Right atrium auricular region (tissue), 2 donors: ENCODE measurements at places on chromosomes 6 and 20. TPM values are rescaled to one million over a fixed set of nuclear protein-coding genes. Genes with fewer than 3 reads are reported as not detected.

Gene METTL24
- total RNA-seq = 1.2 TPM

GRCh38 chr6:5028921-5029320 is 25.1 kb upstream of the RPP40 start:
- H3K27me3 ChIP-seq = no peaks in the 10 kb centered on the region
- no peak overlapping the region for H3K4me3 ChIP-seq
- no peaks in the 10 kb centered on the region for H3K36me3 ChIP-seq
- no peak overlapping the region for H3K27ac ChIP-seq
- no peak for DNase-seq
- H3K4me1 ChIP-seq = no peaks in the 10 kb centered on the region

DNA sequence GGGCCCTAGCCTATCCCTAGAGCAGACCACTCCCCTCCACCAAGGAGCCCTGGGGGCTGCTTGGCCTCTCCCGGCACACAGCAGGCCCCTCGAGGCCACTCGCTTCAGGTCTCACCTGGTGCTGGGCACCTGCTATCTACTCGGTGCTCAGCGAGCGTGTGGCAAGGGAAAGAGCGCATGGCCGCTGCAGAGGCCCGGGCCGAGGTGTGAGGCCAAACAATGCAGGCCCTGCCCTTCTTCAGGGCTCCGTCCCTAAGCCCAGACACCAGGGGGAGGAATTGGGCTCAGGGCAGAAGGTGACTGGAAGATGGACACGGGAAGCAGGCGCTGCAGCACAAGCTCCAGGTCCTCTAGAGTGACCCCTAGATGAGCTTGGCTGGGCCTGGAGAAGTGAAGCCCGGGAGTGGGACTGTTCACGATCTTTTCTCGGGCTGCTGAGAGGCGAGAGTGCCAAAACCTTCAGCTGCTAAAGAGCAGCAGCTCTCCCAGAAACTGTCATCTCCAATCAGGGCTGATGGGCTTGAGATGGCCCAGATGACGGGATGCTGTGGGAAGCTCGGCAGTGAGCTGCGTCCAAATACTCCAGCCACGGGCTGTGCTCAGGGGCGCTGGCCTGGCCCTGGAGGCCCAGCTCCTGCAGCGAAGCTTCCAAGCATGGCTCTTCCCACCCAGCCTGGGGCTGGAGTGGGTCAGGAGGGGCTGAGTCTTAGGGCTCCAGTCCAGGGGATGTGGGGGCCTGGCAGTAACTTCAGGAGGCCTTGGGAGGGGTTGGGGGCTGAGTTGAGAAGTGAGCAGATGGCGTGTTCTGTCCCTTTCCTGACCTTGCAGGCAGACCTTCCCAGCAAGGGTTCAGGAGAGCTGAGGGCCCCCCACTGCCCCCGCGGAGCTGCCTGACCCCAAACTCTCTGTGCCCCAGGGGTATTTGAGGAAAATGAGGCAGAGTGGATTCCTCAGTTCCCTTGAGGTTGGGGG is 43.7 kb downstream of the APCDD1L start:
- no peak for DNase-seq
- peaks cover 6% of the 10 kb centered on the region for H3K4me1 ChIP-seq
- H3K27me3 ChIP-seq = no peaks in the 10 kb centered on the region
- no peak overlapping the region for H3K27ac ChIP-seq
- no peaks in the 10 kb centered on the region for H3K36me3 ChIP-seq

DNA sequence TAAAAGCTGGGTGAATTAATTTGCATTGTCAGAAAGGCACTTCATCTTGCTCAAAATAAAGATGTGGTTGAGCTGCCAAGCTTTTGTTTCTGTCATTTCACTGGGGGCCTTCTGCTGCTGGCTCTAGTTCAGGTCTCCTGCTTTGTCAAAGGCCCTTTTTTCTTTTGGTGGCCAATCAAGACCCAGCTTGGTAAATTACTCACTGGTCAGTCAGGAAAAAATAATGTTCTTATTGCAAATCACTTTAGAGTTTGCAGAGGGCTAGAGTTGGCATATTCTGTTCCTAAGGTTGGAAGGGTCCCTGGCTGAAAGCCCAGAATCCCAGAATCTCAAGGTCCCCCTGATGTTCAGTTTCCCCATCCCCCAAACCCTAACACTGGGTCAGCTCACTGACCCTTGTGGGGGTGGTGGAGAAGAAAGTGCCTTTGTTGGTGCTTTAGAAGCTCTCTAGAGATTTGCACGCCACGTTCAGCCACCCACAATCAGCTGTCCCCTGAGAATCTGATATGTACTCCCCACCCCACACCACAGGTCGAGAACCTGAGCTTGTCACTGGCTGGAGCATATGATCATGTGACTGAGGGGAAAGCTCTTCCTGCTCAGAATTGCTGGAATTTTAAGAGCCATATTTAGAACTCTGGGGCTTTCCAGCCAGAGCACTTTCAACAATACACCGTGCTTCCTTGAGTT is 21.7 kb upstream of the BNIP5 start:
- DNase-seq = no peak
- H3K4me1 ChIP-seq = no peaks in the 10 kb centered on the region
- no peaks in the 10 kb centered on the region for H3K27me3 ChIP-seq
- H3K4me3 ChIP-seq = no peak overlapping the region

GRCh38 chr6:44050872-44051505 is 76.3 kb downstream of the MRPL14 start:
- no peaks in the 10 kb centered on the region for H3K27me3 ChIP-seq
- peaks cover 66% of the 10 kb centered on the region for H3K4me1 ChIP-seq
- H3K27ac ChIP-seq = peak overlapping the region; percentile 65
- H3K36me3 ChIP-seq = no peaks in the 10 kb centered on the region
- H3K4me3 ChIP-seq = no peak overlapping the region
- DNase-seq = no peak

GRCh38 chr6:135817035-135817434 is 34.5 kb upstream of the PDE7B start:
- no peaks in the 10 kb centered on the region for H3K36me3 ChIP-seq
- DNase-seq = no peak
- H3K27me3 ChIP-seq = no peaks in the 10 kb centered on the region
- no peak overlapping the region for H3K27ac ChIP-seq
